ENCODE measurements at places on chromosomes 7 and 10.
A peak's percentile ranks its signal among the peaks of the same experiment; 100 is the strongest.

- DNase-seq = no peak
Measured at GRCh38 chr10:15879663-15880062, 19.4 kb upstream of the MINDY3 start.

GRCh38 chr10:99539820-99540219, 7.1 kb downstream of the NKX2-3 start:
- no peak for DNase-seq

DNA sequence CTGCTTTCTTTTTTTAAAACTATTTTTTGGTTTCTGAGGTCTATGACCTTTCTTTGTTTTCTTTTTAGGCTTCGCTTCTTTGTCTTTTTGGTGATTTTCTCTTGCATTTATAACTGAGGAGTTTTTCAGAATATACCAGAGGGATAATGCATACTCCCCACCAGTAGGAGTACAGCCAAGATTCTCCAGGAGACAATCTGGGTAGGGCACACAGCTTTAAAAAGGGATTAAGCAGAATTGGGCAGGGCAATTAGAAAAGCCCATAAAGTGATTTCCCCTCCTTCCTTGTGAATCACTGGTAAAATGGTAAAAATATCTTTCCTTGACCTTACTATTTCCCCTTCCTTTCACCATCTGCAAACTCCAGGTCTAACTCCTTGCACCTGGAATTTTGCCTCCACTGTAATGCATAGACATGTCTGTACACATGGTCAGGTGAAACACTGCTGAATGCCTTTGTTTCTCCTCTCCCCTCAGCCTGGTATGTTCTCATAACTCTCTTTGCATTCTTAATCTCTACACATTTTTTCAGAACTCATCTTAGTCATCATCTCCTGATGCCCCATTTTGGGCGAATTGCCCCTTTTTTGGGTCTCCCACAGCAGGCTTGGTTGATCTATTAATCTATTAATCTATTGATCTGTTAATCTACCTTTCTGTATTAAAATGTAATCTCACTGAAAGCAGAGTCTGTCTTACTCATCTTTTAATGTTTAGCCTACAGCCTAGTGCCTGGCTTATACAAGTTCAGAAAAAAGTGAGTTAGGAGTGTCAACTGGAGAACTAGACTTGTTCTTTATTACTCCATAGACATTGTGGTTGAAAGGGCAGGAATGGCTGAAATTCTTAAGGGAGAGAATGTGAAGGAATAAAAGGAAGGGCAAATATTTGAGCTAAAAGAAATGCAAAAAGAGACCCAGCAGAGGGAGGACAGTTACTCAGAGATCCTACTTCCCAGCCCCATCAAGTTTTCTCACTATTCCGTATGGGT, 64.6 kb downstream of the MDFIC start:
- DNase-seq = no peak

- DNase-seq = no peak
Measured at GRCh38 chr7:100065452-100066186, 15.9 kb downstream of the ZNF3 start.

GRCh38 chr10:88866454-88866853, 13.6 kb upstream of the STAMBPL1 start:
- no peak for DNase-seq

- DNase-seq = no peak
Measured at GRCh38 chr7:159136846-159137245, 7.8 kb downstream of the VIPR2 start.

DNA sequence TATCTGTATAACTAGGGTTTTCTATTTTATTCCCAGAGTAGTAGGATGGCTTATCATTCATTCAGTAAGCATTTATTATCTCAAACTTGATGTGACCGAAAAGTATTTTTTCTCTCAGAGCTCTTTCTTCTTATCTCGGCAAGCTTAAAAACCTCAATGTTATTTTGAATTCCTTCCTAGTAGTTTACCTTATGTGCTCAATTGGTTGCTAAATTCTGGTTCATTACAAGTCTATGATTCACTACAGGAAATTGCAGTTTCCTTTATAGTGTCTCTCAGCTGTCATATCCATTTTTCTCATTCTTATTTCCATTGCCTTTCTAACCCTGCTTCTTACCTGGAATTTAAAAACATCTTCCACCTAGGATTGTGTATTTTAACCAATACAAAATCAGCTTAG, 12.6 kb upstream of the ICA1 start:
- no peak for DNase-seq

DNA sequence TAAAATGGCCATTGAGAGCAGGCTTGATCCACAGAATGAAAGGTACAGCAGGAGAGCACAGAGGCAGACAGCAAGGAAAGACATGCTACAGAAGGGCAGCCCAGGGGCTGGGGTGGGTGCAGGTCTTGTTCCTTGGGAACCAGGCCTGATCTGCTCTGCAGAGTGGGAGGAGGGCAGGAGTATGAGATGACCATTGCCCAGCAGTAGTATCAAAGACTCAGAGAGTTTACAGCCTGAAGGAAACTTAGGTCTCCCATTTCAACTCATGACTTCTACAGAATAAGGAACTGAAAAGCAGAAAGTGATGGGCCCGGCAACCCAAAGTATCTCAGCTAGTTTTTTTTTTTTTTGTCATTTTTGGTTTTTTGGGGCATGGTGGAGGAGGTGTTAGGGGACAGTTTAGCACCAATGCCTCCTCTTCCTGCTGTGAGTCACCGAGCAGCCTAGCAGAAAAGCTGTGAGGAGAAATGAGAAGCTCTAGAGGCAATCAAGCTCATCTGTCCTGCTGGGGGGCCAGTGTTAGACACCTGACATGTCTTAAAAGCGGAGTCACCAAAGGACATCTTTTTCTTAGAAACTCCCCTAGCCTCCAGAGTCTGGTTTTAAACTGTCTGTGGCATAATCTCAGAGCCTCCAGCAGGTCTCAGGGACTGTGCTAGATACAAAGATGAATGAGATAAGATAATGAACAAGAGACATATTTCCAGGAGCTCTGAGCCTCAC, 34.3 kb upstream of the HERPUD2 start:
- no peak for DNase-seq

DNA sequence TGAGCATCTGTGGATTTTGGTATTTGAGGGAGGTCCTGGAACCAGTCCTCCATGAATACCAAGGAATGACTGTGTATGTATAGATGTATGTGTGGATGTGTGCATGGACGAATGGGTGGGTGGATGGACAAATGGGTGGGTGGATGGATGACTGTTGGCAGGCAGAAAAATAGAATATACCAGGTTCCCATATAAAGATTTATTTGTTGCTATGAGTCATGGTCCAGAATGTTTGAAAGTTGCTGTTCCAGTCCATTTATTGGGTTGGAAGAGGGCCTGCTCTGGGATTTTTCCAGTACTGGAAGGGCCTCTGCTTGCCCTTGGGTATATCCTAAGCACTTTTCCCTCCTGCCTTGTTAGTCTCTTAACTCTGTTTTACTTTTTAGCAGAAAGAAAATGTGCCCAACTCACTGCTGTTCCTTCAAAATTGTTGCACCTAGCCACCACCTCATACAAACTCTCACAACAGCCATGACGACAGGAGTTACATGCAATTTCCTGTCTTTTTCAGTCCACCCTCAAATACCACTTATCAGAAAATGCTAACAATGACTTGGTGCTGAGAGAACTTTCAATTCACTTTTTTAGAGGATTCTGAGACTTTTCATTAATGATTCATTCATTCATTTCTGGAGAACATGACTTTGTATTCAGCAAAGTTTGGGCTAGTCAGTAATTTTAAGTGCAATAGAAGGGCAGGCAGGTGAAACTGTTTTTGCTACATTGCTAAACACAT, 108.1 kb downstream of the EEPD1 start:
- DNase-seq = no peak

GRCh38 chr10:125738206-125738605, 18.7 kb downstream of the EDRF1 start:
- no peak for DNase-seq

GRCh38 chr7:96033009-96033598, 260.8 kb downstream of the DYNC1I1 start:
- no peak for DNase-seq

- no peak for DNase-seq
Measured at GRCh38 chr7:119197172-119197876, 972.8 kb downstream of the ANKRD7 start.

DNA sequence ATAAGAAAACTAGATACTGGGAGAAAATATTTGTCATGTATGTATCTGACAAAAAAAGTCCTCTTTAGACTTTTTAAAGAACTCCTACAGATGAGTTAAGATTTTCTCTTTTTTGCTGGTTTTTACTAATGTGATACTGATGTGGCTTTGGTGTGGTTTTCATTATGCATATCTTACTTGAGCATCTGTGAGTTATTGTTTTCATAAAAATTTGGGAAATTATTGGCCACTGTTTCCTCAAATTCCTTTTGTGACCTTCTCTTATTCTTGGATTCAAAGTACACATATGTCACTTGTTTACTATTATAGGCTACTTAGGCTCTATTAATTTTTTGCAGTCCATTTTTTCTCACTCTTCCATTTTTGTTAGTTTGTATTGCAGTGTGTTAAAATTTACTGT, 89.0 kb downstream of the PPP1R9A start:
- no peak for DNase-seq

DNA sequence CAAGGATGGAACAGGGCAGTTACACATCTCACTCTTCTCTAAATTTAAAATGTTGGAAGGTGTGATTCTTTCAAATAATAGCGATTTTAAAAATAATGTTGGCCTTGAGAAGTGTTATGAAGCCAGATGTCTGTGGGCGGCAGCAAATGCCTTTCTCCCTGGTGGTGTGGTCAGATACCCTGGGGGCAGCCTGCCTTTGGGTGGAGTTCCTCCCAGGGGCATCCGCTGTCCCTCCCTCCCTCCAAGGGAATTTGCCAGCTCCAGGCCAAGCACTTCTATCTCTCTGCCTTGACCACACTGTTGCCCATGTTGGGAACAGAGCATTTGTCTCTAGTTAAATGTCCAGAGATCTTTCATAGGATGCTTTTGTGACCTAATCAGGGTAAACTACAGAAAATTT, 121.4 kb downstream of the POU6F2 start:
- DNase-seq = no peak

DNA sequence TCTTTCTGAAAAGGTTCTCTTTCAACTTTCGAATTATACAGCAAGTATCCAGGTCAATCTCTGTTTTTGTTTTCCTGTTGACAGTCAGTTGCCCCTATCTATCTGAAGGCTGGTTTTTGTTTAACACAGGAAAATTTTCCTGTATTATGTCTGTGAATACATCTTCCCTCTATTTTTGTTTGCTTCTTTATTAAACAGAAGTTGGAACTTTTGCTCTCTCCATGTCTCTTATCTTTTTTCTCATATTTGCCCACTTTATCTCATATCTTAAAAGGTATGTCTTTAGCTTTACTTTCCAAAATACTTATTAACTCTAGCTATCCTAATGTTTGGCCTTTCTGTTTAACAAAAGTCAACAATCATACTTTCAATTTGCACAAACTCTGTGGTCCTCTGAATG, 95.0 kb downstream of the BRAF start:
- DNase-seq = no peak

DNA sequence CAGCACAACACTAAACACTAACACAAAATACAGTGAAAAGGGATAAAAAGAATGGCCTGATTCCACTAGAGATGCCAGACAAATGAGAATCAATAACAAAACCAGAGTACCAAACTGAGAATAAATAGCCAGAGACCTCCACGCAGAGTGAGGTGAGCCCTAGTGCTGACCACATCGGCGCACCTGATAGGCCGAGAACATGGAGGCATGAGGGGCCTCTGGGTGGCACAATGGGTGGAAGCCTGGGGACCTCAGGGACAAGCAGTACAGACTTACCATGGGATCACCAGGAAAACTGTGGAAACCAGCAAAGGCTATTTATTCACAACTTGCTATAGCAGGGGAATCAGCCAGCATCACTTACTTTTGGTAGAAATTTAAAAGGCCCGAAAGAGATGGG, 1.8 kb upstream of the CSGALNACT2 start:
- DNase-seq = no peak

GRCh38 chr10:7667262-7668141, 736 bp upstream of the ITIH5 start:
- DNase-seq = peak; percentile 54

GRCh38 chr10:35336921-35337823, 863 bp downstream of the CCNY start:
- DNase-seq = peak; percentile 76

GRCh38 chr7:158419238-158419785, 168.3 kb downstream of the PTPRN2 start:
- DNase-seq = no peak

GRCh38 chr10:75089634-75090033, 21.8 kb upstream of the SAMD8 start:
- no peak for DNase-seq

- no peak for DNase-seq
Measured at GRCh38 chr7:15820319-15820718, 133.8 kb upstream of the MEOX2 start.

DNA sequence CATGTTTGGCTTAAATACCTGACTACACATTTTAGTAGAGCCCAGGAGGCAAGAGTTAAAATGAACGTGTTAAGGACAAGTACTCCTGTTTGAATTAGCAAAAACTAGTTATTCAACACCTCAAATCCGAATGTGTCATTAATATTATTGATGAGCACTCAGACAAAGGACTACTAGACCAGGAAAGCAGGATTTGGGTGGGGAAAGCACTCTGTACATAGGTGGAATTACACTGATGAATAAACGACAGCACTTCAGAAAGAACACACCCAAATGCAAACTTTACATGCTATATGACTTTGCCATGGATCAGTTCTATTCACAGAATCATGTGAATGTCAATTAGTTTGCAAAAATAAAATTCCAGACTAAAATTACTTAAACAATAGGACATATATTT, 95.1 kb upstream of the CAV2 start:
- no peak for DNase-seq

DNA sequence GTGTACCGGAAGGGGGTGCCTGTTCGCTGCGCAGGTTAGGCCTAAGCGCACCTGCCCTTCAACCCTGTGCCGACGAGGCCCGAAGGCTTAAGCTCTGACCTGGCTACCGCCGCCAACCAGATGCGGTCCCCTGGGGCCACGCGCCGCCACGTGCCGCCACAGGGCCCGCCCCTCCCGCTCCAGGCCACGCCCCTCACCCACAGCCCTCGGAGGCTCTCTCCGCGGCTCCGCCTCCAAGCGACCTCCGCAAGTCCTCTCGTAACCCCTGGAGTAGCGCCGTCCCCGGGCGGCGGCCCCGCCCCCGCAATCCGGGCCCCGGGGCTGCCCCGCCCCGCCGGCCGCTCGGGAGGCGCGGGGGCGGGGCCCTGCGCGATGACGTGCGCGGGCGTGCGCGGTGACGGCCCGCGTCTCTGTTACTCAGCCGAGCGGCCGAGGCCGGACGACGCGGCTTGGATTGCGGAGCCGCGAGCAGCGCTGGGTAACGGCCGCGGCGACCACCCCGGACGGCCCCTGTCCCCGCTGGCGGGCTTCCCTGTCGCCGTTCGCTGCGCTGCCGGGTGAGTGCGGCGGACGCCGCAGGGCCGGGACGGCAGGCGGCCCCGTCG, at the start of gene MAPK8:
Gene MAPK8 (plus strand): TSS at position 413 of the 605 bp plus-strand sequence. CDS start 94,984 bp downstream, outside the sequence.
- peak; percentile 92 for DNase-seq

DNA sequence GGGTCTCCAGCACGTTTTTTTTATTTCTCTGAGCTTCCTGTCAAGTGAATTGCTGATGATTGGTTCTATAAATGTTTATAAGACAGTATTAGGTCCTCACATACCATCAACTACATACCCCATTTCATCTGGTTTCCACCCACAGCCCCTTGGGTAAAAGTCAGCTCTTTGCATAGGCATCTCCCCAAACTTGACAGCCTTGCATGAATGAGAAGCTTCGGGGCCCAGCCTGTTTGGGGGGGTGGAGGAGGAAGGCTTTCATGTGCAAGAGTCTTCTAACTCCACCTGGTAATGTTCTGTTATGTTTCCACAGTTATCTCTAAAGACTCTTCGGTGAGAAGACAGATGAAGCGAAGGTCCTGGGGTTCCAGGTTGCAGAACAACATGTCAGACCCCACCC, 75.4 kb downstream of the SCRN1 start:
- no peak for DNase-seq

Measured in right kidney (tissue), 9 donors.